ENCODE measurements at places on chromosomes 11 and 22.

- no peak for DNase-seq
Measured at GRCh38 chr11:129658526-129658867, 157.2 kb upstream of the TMEM45B start.

DNA sequence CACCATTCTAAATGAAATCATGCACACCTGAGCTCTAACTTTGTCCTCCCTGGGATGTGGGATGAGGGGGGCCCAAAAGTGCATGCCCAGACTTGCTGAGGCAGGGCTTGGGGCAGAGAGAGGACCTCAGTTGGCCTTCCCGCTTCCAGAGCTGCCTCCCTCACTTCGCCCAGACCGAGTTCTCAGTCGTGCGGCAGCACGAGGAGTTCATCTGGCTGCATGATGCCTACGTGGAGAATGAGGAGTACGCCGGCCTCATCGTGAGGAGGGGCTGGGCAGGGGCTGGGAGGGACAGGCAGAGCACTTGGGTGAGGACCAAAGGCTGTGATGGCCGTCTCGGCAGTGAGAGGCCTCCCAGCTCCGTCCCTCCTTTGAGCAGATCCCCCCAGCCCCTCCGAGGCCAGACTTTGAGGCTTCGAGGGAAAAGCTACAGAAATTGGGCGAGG lies 8.2 kb downstream of the CFL1 start:
- no peak for DNase-seq

DNA sequence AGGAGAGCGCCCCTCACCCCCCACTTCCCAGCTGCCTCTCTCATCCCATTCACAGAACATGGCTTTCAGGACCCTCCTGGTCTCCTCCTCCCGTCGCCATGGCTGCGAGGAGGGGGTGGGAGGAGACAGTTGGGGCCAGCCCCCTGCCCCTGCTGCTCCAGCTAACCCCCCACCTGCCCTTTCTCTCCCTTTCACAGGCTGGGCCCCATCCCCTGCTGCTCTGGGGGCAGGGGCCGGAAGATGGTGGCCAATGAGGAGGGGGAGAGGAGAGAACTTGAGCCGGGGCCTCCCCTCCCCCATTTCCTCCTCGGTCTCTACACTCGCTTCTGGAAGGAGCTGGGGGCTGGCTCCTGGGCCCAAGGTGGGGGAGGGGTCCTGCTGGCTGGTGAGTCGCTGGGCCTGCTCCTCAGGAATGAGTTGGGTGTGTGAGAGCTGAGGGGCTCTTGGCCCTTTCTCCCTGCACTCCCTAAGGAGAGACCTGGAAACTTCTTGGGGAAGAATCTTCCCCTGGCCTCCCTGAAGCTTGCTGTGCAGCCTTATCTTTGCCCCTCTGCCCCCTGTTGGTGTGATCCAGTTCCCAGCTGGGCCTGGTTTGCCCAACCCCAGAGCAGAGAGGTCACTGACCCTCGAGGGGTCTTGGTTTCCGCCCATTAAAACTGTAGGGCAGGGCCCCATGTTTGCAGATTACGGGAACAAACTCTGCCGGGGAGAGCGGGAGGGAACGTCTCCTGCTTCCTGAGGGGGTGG lies 10.2 kb downstream of the YPEL4 start:
- no peak for DNase-seq

DNA sequence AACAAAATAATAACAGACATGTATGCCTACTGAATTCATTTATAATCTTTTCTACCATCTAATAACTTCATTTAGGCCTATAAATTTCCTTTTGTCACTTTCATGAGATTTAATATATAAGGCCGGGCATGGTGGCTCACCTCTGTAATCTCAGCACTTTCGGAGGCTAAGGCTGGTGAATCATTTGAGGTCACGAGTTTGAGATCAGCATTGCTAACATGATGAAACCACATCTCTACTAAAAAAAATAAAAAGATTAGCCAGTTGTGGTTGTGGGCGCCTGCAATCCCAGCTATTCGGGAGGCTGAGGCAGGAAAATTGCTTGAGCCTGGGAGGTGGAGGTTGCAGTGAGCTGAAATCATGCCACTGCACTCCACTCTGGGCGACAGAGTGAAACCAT lies 14.2 kb upstream of the NTM start:
- DNase-seq = no peak

- no peak for DNase-seq
Measured at GRCh38 chr11:62539238-62539925, 7.2 kb downstream of the AHNAK start.

- no peak for DNase-seq
Measured at GRCh38 chr11:126212089-126212660, 593 bp downstream of the FAM118B start.
